RKO (cell line): ENCODE measurements at places on chromosomes 3 and 15.
A peak's percentile ranks its signal among the peaks of the same experiment; 100 is the strongest.

- no peak for DNase-seq
Observed at GRCh38 chr15:79635149-79635771, 203.1 kb downstream of the MINAR1 start.

DNA sequence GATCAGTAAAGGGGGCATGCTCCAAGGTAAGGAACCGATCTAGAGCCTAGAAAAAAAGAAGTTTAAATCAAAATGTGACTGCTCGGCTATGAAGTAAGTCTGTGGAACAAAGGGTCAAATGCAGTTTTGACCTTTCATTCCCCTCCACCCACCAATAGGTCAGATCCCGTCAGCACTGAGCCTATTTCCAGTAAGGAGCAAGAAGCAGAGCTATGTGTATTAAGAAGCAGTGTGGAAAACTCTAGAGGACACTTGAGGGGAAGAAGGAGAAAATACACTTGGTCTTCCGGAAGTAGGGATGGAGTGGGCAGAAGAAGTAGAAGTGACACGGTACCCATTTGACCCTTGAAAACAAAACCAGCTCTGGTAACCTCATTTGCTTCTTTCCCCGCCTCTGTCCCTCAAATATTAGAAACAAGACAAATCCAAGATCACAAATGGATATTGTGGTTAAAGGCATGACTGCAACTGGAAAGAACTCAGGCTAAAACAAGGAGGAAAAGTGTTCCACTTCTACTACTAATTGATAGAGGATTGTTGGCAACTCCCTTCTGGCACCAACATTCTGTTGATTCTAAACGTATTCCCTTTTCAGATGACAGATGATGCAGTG is 888.3 kb upstream of the NR2F2 start:
- no peak for DNase-seq

DNA sequence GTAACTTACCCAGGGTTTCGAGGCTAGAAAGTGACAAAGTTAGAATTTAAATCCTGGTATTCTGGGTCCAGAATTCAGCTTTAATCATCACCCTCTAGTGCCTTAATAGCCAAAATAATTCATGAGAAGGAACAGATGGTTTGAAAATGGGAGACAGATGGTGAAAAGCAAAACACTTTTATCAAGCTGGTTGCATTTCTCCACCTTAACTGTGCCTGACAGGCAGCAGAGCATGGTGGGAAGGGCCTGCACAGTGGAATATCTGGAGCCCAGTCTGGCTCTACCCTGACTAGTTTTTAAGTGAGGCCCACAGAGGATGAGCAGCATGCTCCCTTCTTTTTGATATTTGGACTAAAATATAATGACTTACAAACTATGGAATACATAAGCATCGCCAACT is 35.6 kb upstream of the RASGRP1 start:
- DNase-seq, result no peak

DNA sequence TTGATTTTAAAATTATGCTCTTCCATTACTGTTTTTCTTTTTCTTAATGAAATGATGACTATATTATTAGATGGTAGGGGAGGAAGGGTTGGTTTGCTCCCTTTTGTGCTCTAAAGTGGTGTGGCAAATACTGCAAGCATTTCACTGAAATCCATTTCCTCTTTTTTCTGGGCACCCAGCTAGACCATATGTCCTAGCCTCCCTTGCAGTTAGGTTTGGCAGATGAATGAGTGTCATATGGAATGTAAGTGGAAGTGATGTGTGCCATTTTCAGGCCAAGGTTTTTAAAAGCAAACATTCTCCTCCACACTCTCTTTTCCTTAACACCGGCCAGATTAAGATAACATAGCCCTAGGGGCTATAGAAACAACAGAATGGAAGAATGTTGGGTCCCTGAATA is 363.0 kb downstream of the FGF12 start:
- no peak for DNase-seq

- DNase-seq, result peak; percentile 77
Observed at GRCh38 chr3:149224736-149225594, 3.3 kb upstream of the CP start.

- no peak for DNase-seq
Observed at GRCh38 chr3:172465281-172465680, 17.0 kb upstream of the GHSR start.

- no peak for DNase-seq
Observed at GRCh38 chr15:44064706-44065105, 130.4 kb downstream of the FRMD5 start.

DNA sequence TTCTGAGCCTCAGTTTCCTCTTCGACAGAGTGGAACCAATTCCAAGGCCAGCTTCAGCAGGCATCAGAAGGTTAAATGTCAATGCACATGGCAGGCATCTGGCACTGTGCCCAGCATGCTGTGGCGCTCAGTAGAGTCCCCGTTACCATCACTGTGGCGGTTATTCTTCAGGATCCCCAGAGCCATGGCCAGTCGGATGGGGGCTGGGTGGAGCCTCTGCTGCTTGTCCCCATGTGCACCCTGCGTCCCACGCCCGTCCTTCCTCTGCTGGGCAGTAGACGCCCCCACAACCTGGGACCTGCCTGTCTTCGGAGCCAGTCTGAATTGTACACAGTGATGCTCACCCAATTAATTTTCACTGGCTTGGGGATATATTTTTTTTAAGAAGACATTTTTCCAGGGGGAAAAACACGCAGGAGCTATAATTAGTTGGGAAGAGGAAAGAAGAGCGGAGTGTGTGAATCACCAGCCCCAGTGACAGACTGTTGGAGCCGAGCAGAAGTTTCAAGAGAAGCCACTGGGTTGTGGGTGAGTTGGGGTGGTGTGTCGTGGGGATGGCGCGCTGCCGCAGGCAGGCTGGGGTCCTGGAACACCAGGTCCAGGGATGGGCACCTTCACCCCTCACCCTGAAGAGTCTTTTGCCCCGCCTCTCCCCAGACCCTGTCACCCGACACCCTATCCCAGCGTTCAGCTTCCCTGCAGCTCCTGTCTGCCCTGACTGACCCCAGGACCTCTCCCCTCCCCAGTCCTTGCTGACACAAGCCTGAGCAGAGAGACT is 26.8 kb upstream of the RPL29 start:
- no peak for DNase-seq

- no peak for DNase-seq
Observed at GRCh38 chr3:39133822-39134221, 19.6 kb downstream of the CSRNP1 start.

- DNase-seq, result peak; percentile 95
Observed at GRCh38 chr3:194671900-194672808, at the start of gene LSG1. TSS of gene LSG1 (minus strand) at chr3:194672191. CDS start at chr3:194672162, 29 bp downstream.

DNA sequence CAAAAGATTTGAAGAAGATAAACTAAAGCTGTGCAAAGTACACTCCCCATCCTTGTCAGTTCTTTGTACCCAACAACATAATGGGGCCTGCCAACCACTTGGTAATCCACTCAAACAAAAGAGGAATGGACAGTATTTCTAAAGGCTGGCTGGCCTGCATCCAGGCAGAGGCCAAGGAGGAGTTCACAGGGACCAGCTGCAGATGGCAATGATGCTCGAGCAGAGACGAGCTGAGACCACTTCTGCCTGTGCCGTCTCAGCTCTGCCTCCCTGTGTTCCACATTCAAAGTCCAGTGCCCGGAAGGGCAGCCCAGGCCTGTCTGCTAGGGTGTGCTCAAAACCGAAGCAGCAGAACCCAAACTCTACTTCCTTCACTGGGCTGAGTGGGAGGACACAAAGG is 14.3 kb downstream of the CXCR6 start:
- no peak for DNase-seq

DNA sequence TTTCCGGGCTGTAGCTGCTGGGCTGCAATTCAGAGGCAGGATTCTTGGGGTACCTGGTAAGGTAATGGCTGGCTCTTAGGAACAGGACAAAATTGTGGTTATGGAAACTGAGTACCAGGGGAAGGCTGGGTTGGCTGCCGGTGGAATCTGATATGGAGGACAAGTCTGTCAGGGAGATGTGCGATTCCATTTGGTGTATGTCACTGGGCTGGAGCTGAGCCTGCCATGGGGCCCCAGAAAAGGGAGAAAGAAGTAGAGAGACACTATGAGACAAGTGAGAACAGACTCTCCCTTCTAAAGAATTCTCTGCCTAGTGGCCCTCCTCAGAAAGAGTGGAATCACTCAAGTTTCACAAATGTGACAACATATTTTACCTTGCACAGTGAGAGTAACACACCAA is 368.2 kb upstream of the ROPN1 start:
- no peak for DNase-seq

GRCh38 chr3:125078951-125079674 is 23.3 kb upstream of the HEG1 start:
- no peak for DNase-seq
